Prostate gland (tissue), 2 donors: ENCODE measurements at places on chromosomes 11 and 22.
A peak's percentile ranks its signal among the peaks of the same experiment; 100 is the strongest.

DNA sequence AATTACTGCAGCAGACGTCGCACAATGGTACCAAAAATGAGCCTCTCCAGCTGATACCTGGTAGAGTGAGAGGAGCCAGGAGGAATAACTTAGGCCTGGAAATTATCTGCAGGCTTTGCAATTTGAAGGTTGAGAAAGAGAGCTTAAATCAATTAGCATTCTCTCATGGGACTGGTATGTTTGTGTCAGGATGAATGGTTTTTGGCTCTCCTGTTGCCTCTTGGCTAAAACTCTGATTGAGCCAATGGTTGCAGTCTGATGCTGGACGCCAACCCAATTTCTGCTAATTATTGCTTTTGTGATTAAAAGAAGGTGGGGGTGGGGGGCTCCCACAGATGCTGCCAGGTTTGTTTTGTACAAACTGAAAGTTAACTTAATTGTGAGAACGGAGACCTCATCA is 12.5 kb upstream of the NELL1 start:
- DNase-seq, result no peak

- DNase-seq, result no peak
Measured at GRCh38 chr22:28075358-28075981, 156.4 kb upstream of the PITPNB start.

- peak; percentile 46 for DNase-seq
Measured at GRCh38 chr11:13955971-13956421, 6.5 kb upstream of the SPON1 start.

GRCh38 chr11:114964676-114965214 is 286.4 kb downstream of the NXPE2 start:
- no peak for DNase-seq

- no peak for DNase-seq
Measured at GRCh38 chr11:78392854-78393253, 24.8 kb downstream of the GAB2 start.

DNA sequence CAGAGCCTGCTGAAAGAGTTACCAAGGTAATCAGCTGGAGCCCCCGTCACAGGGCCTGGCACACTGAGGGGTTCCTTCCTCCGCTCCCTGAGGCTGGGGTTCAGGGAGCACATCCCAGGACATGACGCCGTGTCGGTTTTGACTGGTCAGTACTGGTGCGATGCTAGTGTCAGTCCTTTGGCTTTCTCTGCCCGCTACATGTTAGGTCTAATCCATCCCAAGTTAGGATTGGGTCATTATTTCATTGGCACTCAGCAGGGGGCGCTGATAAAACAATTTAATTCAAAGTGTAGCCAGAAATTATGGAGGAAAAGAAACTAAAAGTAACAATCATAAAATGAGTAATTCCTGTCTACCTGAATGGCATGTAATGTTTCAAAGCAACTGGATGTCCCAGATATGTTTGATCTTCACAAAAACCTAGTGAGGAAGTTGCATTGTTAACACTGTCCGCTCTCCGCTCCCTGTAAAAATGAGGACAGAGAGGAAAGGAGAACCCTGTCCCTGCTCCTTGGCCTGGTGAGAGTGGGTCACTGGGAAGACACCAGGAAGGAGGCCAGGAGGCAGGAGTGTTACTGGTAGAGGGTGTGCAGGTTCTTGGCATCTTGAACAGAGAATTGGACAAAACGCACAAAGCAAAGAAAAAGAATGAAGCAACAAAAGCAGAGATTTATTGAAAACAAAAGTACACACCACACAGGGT is 27.1 kb downstream of the TSKU start:
- DNase-seq, result no peak

- no peak for DNase-seq
Measured at GRCh38 chr11:97158243-97158642, 768.4 kb downstream of the JRKL start.

DNA sequence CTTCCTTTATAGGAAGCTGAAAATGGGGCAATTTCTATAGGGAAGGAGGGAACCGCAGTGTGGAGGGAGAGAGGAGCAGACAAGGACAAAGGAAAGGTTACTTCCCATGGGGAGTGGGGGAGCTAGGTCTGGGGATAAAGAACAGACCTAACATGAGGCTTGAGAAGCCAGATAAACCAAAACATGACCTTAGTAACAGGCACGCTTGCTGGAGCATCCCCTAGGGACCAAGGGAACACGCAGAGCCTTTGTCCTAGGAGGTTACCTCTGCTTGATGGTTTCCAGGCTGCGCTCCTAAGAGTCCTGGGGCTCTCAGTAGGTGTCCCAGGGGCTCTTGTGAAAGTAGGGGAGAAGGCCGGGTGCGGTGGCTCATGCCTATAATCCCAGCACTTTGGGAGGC is 271.4 kb upstream of the NCAM1 start:
- DNase-seq, result no peak

DNA sequence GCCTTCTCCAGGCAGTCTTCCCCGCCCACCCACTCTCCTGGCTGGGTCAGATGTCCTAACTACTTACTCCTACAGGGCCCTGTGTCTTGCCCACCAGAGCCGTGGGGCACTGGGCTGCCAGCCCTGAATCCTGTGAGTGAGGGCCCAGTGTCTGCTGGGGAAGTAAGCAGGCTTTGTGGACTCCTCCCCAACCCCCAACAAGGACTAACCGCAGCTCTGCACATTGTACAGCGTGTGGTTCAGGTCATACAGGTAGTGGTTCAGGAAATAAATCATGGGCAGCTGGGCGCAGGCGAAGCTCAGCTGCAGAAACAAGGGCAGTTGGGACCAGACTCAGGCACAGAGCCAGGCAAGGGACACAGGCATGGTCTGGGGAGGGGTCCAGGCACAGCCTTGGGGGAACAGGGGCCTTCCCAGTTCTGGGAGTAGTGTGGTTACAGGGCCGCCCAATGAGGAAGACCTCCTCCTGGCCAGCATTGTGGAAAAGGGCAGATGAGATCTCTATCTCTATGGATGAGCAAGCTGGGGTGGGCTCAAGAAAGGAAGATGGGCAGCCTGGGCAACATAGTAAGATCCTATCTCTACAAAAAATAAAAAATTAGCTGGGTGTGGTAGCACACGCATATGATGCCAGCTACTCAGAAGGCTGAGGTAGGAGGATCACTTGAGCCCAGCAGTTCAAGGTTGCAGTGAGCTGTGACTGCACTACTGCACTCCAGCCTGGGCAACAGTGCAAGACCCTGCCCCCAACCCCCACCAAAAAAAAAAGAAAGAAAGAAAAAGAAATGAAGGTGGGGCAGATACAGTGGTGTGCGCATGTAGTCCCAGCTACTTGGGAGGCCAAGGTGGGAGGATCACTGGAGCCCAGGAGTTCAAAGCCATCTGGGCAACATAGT is 5.5 kb downstream of the UNC93B1 start:
- DNase-seq, result no peak

GRCh38 chr11:29518389-29519174 is 498.2 kb downstream of the KCNA4 start:
- DNase-seq, result no peak

DNA sequence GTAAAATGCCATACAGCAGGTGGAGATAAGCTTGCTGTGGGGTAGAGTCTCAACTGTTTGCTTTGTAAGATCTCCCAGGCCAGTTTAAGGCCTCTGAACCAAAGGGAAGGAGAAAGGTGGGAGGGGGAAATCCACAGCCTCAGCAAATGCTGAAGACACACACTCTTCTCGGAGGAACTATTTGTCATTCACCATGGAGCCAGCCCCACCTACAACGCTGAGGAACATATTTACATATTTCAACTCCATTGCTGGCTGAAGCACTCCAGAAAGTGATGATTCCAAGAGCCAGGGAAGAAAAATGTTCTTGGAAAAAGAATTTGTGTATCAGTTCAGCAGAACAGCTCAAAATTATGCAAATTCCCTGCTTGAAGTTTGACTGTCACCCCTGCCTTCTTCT is 6.5 kb downstream of the TENM4 start:
- DNase-seq, result no peak
